ENCODE measurements at places on chromosomes 6 and 20.

DNA sequence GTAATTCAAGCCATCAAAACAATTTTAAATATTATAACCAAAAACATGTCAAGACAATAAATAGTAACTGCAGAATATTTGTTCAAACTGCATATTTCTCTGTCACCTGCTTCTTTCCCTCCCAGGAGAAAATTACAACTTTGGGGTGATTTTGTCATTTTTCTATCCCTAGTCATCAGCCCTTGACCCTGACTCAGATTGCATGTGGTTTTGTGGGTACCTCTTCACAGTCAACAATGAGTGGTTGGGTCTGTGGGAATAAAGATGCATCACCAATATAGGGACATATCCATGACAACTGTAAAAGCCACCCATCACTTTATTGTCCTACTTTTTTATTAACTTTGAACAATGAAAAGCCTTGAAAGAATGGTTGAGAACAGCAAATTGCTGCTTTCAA, 7.3 kb downstream of the COL10A1 start:
- DNase-seq, result no peak

GRCh38 chr6:70764706-70765105, 97.0 kb downstream of the SMAP1 start:
- no peak for DNase-seq

GRCh38 chr6:155400654-155400965, 55.0 kb downstream of the NOX3 start:
- DNase-seq, result no peak

- DNase-seq, result peak; percentile 28
Observed at GRCh38 chr6:148885136-148885865, 138.5 kb downstream of the UST start.

GRCh38 chr6:137019476-137020272, 25.1 kb downstream of the IL20RA start:
- DNase-seq, result no peak

- DNase-seq, result no peak
Observed at GRCh38 chr6:9044426-9044825, 609.1 kb upstream of the SLC35B3 start.

DNA sequence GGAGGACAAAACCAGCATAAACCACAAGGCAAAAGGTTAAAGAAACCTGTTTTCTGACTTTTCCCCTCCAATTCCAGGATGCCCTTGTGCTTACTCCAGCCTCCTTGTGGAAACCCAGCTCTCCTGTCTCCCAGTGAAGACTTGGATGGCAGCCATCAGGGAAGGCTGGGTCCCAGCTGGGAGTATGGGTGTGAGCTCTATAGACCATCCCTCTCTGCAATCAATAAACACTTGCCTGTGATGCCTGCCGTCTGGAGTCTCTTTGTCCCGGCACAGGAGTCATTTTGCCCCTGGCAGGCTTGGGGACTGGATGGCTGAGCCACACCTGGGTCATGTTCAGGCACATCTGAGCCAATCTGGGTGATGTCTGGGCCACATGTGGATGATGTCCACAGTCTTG, 26.6 kb downstream of the BPIFB1 start:
- no peak for DNase-seq

DNA sequence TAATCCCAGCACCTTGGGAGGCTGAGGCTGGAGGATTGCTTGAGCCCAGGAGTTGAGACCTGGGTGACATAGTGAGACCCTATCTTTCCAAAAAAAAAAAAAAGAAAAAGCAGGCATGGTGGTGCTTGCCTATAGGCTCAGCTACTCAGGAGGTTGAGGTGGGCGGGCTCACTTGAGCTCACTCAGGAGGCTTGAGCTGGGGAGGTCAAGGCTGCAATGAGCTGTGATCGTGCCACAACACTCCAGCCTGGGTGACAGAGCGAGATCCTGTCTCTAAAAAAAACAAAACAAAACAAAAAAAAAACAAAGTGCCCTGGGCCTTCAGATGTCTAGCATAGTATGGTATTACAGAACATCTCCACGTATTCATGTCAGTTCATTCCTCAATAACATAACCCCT, 42.9 kb downstream of the ZFAND3 start:
- no peak for DNase-seq

- DNase-seq, result no peak
Observed at GRCh38 chr6:43796903-43797890, 27.2 kb downstream of the VEGFA start.

DNA sequence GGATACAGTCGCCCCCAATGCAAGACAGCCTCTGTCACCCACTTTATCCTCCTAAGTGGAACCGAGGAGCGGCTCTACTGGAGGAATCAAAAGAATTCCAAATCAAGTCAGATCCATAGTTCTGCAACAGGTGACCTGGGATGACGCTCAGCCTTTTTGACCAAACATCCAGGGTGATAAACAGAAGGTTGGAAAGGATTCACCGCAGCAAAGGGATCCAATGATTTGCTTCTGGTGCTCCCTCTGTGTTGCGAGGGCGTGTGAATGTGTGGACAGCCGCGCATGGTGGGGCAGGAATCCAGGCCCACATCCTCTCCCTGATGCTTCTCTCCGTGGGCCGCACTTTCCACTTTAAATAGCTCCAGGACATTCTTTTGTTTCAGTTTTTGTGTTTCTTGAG, 116.8 kb upstream of the CDH4 start:
- DNase-seq, result no peak

- DNase-seq, result peak; percentile 77
Observed at GRCh38 chr20:46970937-46971630, 76.4 kb downstream of the EYA2 start.

DNA sequence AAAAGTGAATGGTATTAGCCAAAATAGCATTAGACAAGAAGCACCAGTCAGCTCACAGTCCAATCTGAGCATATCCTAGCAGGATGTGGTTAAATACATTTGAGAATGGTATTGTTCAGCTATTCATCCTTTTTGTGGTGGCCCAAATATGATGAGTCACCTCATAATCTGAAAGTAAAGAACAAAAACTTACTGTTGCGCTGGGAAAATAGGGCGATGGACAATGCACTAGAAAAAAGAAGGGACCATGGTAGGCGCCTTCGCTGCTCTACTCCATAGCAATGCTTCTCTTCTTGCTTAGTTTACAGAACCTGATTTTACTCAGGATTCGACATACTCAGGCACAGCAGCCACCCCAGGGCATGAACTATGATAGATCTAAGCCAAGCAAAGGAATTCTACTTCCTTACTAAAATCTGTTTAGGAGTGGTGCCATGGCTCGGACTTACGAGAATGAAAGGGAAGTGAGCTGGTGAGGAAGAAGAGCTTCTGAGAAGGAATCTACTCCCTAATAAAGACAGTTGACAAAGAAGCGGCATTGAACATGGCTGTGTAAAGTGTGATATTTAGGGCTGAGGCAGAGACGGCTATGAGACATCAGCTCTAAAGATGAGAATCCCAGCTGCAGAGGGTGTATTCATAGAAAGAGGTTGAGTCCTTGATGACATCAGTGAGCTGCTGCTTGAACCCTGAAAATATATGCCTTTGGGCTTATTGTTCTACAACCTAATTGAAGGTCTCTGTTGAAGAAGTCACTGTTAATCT, 16.6 kb upstream of the FBXO9 start:
- peak; percentile 91 for DNase-seq

GRCh38 chr6:80158478-80158989, 52.1 kb downstream of the BCKDHB start:
- no peak for DNase-seq

DNA sequence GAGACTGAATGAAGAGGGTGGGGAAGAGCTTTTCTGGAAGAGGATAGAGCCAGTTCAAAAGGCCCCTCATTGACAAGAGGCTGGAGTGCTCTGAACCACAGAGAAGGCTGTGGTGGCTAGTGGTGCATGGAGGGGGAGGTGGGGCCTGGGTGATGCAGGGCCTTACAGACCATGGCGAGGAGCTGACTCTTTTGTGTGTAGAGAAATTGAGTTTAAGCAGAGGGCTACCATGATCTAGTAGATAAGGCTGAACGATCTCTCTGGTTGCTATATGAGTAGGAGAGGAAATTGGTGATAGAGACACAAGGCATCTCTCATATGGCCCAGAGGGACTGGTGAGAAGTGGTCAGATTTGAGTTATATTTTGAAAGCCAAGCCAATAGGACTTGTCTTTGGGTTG, 137.6 kb downstream of the UST start:
- DNase-seq, result no peak

DNA sequence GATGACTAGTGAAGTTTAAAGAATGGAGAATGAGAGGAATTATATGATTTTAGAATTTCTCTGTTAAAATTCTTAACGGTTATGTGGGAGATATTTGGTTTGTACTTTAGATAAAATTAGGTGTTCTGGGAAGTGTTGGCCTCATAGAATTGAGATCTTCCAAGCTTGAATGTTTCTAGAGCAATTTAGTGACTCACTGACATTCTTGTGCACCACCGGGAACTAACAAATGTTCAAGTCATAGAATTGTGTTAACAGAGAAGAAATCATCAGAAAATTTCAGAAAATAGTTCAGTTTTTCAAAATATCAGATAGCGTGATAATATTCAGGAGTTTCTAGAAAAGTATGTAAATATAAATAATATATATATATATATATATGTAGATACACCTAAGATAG, 67.9 kb upstream of the BMP5 start:
- DNase-seq, result peak; percentile 40

DNA sequence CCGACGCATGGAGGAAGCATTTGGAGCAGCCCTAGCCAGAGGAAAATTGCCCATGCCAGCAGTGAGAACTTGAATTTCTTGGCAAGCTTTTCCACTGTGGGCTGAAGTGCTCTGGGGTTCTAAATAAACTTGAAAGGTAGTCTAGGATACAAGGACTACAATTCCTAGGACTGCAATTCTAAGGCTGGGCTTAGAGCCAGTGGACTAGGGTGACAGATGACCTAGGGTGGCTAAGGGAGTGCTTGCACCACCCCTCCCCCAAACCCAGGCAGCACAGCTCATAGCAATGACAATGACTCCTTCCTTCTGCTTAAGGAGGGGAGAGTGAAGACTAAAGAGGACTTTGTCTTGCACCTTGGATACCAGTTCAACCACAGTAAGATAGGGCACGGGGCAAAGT, 122.3 kb downstream of the THBS2 start:
- no peak for DNase-seq

- peak; percentile 67 for DNase-seq
Observed at GRCh38 chr6:89022798-89023197, 57.8 kb upstream of the PNRC1 start.

DNA sequence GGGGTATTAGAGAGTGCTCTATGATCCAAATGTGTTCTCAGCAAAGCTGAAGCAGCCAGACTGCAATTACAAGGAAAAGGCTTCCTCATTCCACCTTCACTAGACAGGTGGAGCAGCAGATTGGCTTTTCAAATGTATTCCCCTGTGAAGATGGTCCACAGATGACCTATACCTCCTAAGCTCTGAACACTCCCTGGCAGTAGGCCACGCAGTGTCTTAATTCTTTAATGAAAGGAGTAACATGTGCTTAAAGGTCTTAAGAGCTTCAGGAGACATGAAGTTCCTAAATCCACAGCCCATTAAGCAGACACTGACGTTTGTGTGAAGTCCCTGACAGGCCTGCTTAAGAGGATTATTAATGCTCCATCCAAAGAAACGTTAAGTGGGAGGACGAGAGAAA, 138.9 kb upstream of the NUP153 start:
- DNase-seq, result no peak

DNA sequence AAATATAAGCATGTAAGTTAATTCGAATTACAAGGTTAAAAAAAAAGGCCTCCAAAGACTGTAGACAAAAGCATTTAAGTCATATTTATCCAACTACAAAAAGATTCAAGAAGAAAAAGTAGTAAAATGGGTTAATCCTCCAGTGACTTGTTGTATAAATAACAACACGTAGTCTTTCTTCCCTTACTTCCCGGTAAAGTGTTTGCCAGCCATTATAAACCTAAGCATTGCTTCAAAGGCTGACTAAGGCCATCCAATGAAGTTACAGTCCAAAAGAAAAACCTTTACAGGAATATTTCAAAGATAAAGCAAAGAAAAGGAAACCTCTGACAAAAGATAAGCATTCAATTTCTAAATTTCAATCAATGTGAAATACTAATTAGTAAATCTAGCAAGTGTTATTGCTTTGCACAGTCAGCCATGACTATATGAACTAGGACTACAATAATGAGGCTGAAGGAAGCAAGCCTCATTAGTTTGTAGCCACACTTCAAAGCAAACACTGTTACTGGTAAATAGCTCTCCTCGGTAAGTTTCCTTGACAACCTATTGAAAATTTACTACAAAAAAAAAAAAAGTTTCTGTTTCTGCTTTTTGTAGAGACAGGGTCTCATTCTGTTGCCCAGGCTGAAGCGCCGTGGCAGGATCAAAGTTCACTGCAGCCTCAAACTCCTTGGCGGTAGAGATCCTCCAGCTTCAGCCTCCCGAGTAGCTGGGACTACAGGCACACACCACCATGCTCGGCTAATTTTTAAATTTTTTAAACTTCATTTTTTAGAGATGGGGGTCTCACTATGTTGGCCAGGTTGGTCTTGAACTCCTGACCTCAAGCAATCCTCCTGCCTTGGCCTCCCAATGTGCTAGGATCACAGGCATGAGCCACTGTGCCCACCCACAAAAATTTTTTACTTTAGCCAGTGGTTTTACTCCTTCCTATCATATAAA, 46.0 kb downstream of the NUDT3 start:
- no peak for DNase-seq

GRCh38 chr6:48429610-48430009, 318.6 kb upstream of the PTCHD4 start:
- peak; percentile 6 for DNase-seq

DNA sequence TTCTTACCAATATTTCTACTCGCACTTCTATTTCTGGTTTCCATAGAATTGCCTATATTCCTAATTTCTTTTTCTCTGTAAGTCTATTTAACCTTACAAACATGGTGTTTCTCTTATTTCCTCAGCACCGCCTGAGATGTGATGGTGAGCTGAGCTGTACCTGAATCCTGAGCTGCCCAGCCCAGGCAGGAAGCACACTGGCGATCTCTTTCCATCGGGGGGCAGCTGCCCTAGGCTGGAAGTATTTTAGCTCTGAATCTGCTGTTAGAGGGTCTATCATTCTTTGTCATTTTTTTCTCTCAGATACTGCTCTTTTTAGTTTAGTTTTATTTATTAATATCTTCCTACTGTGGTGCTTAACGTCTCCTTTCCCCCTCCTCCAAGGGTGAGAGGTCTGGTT, 173.4 kb upstream of the SLC35B3 start:
- DNase-seq, result no peak

DNA sequence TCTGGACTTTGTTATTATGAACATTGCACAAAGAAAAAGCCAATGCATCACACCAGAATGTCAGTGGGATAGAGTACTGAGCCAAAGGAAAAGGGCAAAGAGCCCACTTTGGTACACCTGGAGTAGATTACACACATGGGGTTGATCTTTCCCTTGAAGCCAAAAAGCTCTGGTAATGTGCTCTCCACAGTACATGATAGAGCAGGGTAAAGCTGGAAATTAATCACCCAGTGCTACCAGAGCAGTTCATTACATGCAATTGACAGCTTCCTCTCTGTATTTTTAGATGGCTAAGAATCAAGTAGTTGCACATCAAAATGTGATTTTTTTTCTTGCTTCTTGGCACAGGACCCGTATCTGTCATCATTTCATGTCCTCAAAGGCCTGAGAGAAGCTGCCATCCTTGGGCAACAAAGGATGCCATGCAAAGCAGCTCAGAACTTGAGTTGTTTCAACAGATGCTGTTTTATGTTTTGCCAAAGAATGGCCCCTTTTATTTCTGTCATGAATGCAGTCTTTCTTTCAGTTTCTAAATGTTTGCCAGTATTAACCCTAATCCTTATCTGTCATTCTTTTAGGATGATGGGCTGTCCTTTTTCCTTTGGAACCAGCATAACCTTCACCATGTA, 88.1 kb downstream of the HDGFL1 start:
- DNase-seq, result peak; percentile 14

- peak; percentile 50 for DNase-seq
Observed at GRCh38 chr6:74249658-74250057, 553.7 kb downstream of the CD109 start.

All from fibroblast of pulmonary artery (primary cell).